ENCODE measurements at places on chromosomes 3 and 15. TPM values are rescaled to one million over a fixed set of nuclear protein-coding genes. Genes with fewer than 3 reads are reported as not detected.

DNA sequence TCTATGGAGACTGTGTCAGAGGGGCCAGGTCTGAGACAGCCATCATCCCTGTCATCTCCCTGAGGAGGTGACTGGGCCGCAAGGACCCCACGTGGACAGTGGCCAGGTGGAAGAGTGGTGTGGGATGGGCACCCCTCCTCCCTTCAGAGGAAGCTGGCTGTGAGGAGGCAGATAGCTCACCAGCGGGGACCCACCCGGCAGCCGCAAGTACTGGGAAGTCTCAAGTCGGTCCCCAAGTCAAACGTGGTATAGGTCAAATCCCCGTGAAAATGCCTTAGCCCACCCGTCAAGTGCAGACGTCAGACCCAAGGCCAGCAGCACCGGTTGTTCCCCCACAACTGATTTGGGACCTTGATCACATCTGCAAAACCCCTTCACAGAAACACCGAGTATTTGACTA, 12.3 kb upstream of the KLF13 start:
- no peak for DNase-seq

DNA sequence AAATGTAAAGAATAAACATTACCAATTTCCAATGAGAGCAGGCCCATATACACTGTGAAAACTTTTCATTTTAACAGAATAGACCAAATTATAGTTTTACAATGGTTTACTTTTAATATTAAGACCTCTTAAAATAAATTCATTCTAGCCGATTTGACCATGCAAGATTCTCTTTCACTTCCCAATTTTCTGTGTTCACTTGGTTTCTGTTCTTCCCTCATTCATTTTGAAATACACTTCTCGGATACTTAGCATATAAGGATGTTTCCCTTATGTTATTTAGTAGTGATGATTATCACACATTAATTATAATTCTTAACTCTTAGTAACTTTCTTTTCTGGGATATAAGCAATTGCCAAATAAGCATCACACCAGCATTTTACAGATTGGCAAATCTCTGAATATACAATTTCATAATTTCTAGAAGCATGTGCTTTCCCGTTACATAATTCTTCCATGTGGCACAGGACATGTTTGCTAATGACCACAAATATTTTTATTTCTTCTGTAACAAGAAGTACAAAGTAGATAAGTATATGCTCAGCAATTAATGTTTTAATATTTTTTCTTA, 13.9 kb downstream of the OR5H15 start:
- no peak for DNase-seq

- DNase-seq: no peak
Measured at GRCh38 chr3:168495270-168495669, 399.5 kb upstream of the GOLIM4 start.

- DNase-seq: no peak
Measured at GRCh38 chr15:80072285-80072994, 13.0 kb downstream of the ZFAND6 start.

- DNase-seq: no peak
Measured at GRCh38 chr15:101368086-101368780, 73.2 kb upstream of the SNRPA1 start.

GRCh38 chr3:158751316-158751715, 19.1 kb upstream of the RARRES1 start:
- no peak for DNase-seq

DNA sequence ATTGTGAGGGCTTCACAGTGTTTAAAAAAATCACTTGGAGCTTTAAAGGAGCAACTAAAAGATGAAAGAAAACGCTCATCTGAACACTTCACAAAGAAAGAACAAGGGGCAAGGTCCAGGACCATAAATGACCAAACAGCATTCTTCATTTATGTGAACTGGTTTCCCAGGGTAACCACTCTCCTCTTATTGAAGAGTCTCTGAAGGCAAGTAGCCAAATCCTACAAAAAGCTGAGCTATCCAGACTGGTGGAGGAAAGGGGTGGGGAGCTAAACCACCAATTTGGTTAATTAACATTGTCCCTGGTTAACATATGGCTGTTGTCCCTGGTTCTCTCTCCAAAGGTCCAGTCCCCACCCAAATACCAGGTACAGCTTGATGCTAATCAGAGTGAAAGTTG, 58.1 kb downstream of the OSBPL10 start:
- no peak for DNase-seq

GRCh38 chr3:156633335-156633734, 41.1 kb upstream of the TIPARP start:
- DNase-seq: peak; percentile 79

The MYO1E gene
- total RNA-seq: 27.3 TPM

The SCG3 gene
- 0.08 TPM for total RNA-seq

DNA sequence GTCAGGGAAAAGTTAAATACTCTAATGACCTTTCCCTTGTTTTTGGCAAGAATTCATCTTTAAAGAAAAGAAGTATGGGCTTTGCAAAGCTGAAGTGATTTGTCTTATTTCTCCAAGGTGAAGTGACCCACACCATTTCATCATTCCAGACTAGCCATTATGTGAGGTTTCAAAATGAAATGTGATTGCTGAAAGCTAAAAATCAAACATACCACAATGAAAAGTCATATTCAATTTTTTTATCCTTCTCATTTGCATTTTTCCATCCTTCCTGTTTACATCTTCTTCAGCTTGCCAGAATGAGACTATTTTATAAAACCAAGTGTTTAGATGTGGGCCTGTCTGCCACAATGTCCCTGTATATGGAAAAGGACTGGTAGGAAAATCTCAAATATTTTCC, 142.3 kb upstream of the STRIT1 start:
- DNase-seq: no peak

The DPH6 gene
- 32.1 TPM for total RNA-seq

GRCh38 chr3:6392123-6392522, 468.8 kb upstream of the GRM7 start:
- DNase-seq: no peak

The TLR9 gene
- 0.22 TPM for total RNA-seq

GRCh38 chr3:119800844-119801243, 18.9 kb downstream of the NR1I2 start:
- DNase-seq: no peak

GRCh38 chr3:190790185-190790584, 72.3 kb downstream of the GMNC start:
- no peak for DNase-seq

DNA sequence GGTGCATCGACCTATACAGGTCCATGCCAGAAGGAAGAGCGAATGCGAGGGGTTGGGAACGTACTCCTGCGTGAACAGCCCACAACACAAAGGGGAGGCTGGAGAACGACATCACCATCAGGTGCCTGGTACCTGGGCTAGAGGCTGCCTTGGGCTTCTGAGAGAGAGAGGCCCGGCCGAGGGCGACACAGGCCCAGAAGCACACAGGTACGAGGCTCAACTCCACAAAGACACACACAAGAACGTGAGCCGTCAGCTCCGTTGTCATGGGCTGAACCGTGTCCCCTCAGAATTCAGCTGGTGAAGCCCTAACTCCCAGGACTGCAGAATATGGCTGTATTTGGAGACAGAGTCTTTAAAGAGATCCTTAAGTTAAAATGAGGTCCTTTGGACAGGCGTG, 134.3 kb downstream of the ATP10A start:
- DNase-seq: no peak

- DNase-seq: no peak
Measured at GRCh38 chr15:34994925-34995324, 6.8 kb upstream of the ZNF770 start.

The TSC22D2 gene
- 31.6 TPM for total RNA-seq

DNA sequence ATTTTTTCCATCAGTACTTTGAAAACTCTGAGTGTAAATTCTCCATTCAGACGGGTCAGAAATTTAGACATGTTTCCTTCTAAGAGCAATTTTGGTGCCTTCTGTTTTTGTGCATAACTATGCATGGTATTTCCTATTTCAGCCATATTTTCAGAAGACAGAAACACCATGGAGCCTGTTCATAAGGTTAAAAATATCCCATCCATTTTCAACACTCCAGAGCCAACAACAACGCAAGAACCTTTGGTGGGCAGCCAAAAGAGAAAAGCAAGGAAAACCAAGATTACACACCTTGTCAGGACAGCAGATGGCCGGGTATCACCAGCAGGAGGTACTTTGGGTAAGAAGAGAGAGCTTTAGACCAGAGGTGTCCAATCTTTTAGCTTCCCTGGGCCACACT, 275.6 kb downstream of the BBX start:
- no peak for DNase-seq

GRCh38 chr3:22951910-22952309, 251.2 kb upstream of the UBE2E2 start:
- peak; percentile 21 for DNase-seq

The PARP9 gene
- 23.0 TPM for total RNA-seq

The CHRNA7 gene
- total RNA-seq: 4.4 TPM

The TEX9 gene
- 25.8 TPM for total RNA-seq

The CDHR4 gene
- not detected for total RNA-seq

DNA sequence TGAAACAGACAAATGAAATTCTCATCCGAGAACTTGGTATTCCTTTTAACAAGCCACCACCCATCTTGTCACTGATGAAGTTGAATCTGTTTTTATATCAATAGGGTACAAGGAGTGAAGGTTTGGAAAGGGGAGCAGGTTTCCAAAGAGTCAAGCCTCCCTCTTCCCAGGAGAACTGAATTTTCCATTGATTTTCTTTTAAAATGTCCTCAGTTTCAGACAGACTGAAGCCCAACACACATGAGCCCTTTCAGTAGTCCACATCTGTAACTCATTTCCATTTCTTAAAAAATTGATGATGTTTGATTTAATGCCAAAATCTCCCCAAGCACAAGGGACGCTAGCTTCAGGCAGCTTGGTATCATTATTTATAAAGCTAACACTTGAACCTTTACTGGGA, 187.7 kb downstream of the FOXB1 start:
- DNase-seq: no peak

The GASK1A gene
- 19.4 TPM for total RNA-seq

The HYAL1 gene
- total RNA-seq: 4.4 TPM

DNA sequence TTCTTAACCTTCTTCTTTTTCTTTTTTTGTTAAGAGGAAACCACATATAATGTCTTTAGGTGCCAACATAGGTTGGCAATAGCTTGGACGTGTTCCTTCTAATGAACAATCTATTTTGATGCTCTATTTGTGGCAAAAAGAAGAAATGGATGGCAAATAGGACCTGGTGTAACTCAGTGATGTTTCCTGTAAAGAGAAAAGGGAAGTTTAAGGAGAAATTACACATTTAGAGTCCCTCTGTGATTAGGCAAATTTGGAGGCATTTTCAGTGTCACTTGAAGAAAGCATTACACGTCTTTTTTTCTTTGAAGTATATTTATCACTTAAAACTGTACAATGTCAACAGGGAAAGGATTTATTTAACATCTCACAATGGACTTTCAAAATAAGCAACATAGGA, 327.1 kb downstream of the ZIC1 start:
- no peak for DNase-seq

The ANKRD34C gene
- not detected for total RNA-seq

GRCh38 chr3:144529566-144529965, 557.9 kb downstream of the DIPK2A start:
- no peak for DNase-seq

- DNase-seq: no peak
Measured at GRCh38 chr3:31284776-31285175, 247.9 kb upstream of the STT3B start.

DNA sequence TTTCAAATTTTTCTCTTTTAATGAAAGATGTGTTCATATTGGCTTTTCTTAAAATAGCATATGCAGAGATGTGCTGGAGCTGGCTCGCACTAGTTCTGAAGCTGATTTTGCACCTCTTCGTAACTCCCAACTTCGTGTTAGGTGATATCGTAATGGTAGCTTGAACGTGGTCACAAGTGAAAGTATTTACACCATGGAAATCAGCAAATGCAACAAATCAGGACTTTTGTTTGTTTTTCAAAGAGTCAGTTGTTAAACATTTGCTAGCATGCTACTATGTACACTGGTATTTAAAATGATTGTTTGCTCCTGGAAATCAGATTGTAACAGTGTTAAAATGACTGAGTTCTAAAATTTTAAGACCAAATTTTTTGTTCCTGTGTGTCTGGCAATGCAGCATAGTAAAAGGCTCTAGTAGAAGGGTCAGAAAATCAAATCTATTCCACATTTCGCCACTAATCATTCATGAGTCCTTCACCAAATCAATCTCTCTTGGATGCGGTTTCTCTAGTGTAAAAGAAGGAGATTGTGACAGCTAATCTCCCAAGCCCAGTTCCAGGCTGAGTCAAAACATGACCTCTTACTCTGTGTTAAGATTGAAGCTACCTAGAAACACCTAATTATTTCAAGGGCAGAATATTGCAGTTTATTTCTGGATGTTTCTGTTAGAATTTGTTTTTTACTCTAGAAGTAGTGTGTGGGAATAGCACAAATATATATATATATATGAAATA, 34.3 kb upstream of the CMC1 start:
- no peak for DNase-seq

- peak; percentile 72 for DNase-seq
Measured at GRCh38 chr3:123328851-123329635, 119.8 kb downstream of the ADCY5 start.

- no peak for DNase-seq
Measured at GRCh38 chr3:122246199-122246598, 62.7 kb downstream of the CASR start.

- no peak for DNase-seq
Measured at GRCh38 chr3:56900801-56901200, 99.1 kb upstream of the ARHGEF3 start.

The KCNH8 gene
- 0.18 TPM for total RNA-seq

DNA sequence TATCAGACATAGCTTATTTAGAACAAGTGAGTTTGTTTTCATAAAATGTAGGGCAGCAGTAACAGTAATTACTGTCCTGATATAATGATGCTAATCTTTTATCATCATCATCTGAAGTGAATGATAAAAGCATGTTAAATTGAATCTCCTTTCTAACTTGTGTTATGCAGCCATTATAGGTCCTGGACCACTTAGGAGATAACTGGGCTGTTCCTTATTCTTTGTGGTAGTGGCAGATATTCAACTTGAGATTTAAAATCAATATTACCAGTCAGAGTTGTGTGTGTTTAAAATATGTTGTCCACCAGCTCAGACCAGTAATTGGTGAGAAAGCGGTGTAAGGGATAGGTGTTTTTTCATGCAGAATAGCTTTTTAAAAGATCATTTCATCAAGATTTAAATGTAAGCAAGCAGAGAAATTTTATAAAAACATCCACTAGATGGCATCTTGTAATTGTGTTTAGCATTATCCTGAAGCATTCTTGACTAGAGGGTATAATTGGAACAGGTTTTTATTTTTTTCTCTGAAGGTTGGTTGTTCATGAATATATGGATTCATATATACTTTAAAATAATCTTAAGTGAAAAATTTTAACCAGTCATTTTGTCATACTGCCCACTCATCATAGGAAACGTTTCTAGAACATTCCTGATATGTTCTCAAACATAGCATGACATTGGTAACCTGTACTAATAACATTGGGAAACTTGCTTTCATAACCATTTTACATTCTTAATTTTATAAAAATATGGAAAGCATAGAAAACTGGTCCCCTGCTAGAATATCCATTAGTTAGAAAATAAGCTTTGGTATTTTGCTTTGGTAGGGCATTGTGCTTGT, 153.9 kb downstream of the BBX start:
- DNase-seq: no peak

DNA sequence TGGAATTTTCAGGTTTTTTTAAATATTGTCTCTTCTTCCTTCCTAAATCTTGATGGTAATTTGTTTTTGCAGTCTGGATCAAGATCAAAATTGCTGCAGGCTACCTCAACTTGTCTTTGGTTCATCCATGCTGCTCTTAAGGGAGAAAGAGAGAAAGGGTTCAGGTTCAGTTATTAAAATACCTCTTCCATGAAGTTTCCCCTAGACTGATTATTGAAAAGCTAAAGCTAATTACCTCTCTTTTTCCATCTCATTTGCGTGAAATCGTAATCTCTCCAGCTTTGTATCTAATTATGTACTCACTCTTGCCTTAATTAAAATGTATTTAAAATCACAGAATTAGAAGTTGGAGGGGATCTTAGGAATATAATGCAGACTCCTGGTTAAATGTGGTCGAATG, 52.7 kb downstream of the SLC28A2 start:
- DNase-seq: no peak
